Activated naive CD8-positive, alpha-beta T cell treated with anti-CD3 and anti-CD28 coated beads, Interleukin-2, amount 10 ng/mL, durations not matched to agents 7 days and 5 days (primary cell): ENCODE measurements at places on chromosomes 2 and 18. TPM values are rescaled to one million over a fixed set of nuclear protein-coding genes. Genes with fewer than 3 reads are reported as not detected.

- no peak for DNase-seq
- peaks cover 51% of the 10 kb centered on the region for H3K4me1 ChIP-seq
- H3K4me3 ChIP-seq, result peak overlapping the region; percentile 91
- peaks cover 27% of the 10 kb centered on the region for H3K36me3 ChIP-seq
These were observed 1.9 kb downstream of the USP37 start for GRCh38 chr2:218566296-218566695.

DNA sequence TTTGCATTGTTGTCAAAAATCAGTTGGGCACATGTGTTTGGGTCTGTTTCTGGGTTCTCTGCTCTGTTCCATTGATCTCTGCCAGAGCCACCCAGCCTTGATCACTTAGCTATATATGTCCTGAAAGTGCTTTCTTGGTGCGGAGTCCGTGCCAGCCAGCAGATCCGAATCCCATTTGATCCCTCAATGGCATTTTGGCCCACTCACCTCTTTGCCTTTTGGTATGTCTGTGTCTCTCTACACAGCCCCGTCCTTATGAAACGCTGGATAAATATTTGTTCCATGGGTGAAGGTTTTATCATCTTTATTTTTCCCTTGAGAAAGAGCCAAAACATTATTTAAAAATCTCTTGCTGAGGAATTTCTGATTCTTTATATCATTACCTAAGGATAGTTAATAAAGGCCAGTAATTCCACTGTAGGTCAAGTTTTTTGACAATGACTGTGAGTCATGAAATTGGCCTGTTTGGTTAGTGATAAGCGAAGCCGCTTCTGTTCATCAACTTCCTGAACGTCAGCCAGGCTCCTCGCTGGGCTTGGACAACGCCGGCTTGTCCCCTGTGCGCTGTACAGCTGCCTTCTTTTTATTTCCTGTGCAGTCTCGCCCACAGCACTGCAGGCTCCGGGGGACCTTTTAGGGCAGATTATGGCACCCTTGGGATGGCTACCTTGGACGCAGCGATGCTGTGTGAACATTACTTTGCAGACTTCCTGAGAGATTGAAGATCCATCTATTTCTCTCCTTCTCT lies 24.9 kb downstream of the MTCL1 start:
- no peak for DNase-seq
- peaks cover 2% of the 10 kb centered on the region for H3K4me1 ChIP-seq
- H3K36me3 ChIP-seq, result no peaks in the 10 kb centered on the region
- no peak overlapping the region for H3K27ac ChIP-seq
- peaks cover 11% of the 10 kb centered on the region for H3K27me3 ChIP-seq
- H3K4me3 ChIP-seq, result no peak overlapping the region

DNA sequence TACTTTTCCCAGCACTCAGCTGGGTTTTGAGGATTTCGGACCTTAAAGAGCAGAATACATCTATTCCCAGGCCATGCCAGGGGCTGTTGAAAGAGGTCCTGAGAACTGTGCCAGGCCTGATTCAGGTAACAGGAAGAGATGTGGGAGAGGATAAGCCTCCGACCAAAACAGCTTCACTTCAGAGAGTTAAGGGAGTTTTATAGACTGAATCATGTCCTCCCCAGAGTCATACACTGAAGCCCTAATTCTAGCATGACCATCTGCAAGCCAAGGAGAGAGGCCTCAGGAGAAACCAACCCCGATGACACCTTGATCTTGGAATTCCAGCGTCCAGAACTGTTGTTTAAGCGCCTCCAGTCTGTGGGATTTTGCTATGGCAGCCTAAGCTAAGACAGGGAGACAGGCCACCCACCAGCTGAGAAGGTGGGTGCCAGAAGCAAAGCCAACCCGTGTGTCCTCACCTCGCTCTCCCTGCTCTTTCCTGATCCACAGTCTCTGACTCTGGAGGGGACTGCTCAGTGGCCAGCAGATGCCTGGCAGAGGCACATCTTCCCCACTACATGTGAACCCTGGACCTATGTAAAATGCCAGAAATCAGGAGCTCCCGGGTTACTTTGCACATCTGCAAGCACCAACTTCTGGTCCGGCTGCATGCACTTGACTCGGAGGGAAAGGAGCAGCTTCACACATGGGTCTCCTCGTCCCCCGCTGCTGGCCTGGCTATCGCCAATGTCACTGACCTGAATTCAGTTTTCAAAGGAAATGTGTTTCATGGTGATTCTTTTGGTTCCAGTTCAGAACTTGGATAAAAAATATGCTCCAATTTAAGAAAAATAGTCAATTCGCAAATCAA lies 116.8 kb upstream of the EPC2 start:
- H3K27ac ChIP-seq, result peak overlapping the region; percentile 92
- peak overlapping the region; percentile 81 for H3K4me3 ChIP-seq
- peaks cover 2% of the 10 kb centered on the region for H3K36me3 ChIP-seq
- no peaks in the 10 kb centered on the region for H3K27me3 ChIP-seq

DNA sequence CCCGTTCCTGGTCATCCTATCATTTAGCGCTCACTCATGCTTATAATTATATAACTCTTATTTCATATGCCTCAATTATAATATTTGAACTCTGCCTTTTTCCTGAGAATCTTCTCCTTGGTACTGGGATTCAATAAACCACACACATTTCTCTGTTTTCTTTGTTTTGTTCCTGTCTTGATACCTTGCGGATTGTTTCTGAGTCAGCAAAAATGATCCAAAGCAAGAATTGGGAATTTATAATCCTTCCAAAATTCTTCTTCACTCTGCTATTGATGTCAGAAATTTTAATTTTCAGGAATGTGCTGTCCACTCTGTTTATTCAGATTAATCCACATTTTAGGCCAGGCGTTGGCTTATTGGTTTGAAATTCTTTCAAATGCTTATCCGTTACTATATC lies 886.0 kb downstream of the SUCLG1 start:
- no peaks in the 10 kb centered on the region for H3K36me3 ChIP-seq
- H3K4me3 ChIP-seq, result no peak overlapping the region
- no peaks in the 10 kb centered on the region for H3K27me3 ChIP-seq
- no peak for DNase-seq
- H3K27ac ChIP-seq, result no peak overlapping the region

- H3K4me3 ChIP-seq, result peak overlapping the region; percentile 34
- peaks cover 3% of the 10 kb centered on the region for H3K36me3 ChIP-seq
- no peak for DNase-seq
- peaks cover 4% of the 10 kb centered on the region for H3K4me1 ChIP-seq
- H3K27ac ChIP-seq, result peak overlapping the region; percentile 64
These were observed 389.7 kb downstream of the TXNL1 start for GRCh38 chr18:56248610-56249235.

CIB4 gene
- not detected for total RNA-seq
